Cardiac fibroblast (primary cell): ENCODE measurements at places on chromosomes 7 and 10.

DNA sequence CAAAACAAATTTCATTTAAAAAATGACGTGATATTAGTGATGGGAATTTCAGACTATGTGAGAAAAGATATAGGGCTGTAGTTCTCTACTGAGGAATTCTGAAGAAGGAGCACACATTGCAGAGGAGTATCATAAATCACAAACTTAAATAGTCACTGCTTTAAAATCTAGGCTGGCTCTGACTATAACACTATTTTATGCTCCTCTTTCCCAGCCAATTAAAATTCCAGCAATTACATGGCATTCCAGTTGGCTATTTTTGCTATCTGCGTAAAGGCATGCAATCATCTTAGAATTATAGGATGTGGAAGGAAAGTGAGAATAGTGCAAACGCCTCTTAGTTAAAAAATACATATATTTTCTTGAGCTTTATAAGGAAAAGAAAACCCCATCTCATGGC, 123.1 kb downstream of the GNAI1 start:
- no peak for DNase-seq

DNA sequence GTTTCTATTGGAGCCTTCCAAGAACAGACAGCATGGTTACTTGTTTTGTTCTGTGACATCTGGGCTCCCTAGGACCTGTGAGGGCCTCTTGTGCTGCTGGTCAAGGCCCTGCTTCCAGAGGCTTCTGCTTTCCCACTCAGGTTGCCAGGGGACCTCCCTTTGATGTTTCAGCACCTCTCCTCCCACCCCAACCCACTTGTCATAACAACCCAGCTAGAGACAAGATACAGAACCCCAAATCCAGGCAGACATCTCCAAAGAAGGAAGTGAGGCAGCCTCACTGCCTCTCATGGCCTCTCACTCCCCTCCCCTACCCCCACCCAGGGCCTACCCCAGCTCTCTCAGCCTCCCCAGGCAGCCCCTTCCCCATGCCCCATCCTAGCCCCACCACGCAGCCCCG, 11.3 kb downstream of the NFKB2 start:
- no peak for DNase-seq

DNA sequence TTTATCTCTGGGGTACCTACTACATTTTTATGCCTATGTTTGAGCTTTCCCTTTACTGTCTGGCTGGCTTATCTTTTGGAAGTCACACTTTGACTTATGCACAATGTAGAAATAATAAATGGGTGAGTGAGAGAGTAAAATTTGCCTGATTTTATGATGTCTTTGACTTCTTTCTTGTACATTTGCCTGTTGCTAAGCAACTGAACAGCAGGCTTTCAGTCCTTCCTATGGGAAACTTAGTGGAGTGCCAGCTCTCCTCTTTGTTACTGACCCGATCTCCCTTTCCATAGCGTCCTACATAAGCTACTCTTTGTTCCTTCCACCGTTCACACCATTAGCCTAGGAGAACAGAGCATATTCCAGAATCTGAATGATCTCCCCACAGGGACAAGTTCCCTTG, 4.2 kb downstream of the TAS2R60 start:
- no peak for DNase-seq

- DNase-seq: peak; percentile 8
These were observed 86.9 kb upstream of the GATAD1 start for GRCh38 chr7:92360387-92360786.

GRCh38 chr7:109336531-109336930, 766.9 kb downstream of the DNAJB9 start:
- DNase-seq: no peak

DNA sequence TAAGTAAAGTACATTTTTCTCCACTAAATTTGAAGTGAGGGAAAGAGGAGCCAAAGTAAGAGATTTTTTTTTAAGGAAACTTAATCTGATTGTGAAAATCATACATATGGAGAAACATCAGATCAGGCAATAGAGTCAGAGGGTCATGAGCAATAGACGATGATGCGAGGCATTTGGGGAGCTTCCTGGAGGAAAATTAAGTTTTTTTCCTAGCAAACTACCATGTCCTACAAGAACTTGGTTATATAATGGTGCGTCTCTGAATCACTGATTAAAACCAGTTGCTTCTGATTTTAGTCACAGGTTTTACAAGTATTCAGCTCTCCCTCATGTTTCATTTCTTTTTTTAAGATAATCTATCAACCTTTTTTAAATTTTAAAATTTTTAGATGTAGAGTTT, 52.1 kb upstream of the MTURN start:
- no peak for DNase-seq

DNA sequence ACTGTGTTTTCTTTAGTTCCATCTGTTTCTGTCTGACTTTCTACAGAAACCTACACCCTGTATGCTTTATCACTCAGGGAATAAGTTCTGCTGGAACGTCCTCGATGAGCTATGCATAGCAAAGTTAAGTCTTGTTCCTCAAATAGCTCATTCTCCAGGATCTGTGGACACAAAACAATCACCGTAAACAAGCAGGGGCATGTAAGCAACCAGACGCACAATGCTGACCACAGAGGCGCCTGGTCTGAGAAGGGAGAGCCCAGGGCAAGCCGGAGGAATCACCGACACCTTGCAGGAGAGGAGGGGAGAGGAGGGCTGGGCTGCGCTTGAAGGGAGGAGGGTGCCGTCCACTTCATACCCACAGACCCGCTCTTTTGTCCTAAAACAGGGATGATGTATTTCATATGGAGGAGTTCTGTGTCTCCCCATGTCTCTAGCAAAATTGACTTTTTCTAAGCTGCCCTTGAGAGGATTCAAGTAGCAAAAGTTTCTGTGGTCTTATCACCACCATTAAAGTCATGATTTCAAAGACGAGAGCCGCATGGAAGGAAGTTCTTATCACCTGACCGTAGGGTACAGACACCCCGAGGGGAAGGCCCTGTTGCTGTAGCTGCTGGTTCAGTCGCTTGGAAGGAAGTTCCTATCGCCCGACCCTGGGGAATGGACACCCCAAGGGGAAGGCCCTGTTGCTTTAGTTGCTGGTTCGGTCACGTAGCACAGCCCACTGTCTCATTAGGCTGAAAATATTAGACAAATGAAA, 14.3 kb downstream of the CALML3 start:
- no peak for DNase-seq

GRCh38 chr10:35203745-35204144, 77.1 kb downstream of the CREM start:
- no peak for DNase-seq

- DNase-seq: no peak
These were observed 12.2 kb upstream of the C10orf105 start for GRCh38 chr10:71731791-71732190.

- no peak for DNase-seq
These were observed 306.8 kb downstream of the WDR11 start for GRCh38 chr10:121157998-121158397.

DNA sequence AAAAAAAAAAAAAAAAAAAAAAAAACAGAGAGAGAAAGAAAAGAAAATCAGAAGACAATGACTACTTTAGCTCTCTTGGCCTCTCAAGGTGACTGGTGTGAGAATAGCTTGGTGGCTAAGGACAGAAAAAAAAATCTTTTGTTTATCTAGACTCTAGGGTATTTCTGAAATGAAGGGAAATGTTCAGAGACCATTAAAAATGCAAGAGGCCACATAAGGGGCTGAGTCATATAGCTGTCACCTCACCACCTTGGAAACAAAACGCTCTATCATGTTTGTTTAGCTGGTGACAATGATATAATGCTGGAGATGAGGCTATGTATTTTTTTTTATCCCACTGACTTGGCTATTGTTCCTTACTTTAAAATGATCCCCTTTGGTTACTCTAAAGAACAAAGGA, 287.0 kb upstream of the CDC14C start:
- DNase-seq: no peak

GRCh38 chr7:83468251-83468739, 180.6 kb downstream of the SEMA3E start:
- DNase-seq: peak; percentile 97

- peak; percentile 11 for DNase-seq
These were observed 64.7 kb upstream of the LRGUK start for GRCh38 chr7:134062460-134062859.

DNA sequence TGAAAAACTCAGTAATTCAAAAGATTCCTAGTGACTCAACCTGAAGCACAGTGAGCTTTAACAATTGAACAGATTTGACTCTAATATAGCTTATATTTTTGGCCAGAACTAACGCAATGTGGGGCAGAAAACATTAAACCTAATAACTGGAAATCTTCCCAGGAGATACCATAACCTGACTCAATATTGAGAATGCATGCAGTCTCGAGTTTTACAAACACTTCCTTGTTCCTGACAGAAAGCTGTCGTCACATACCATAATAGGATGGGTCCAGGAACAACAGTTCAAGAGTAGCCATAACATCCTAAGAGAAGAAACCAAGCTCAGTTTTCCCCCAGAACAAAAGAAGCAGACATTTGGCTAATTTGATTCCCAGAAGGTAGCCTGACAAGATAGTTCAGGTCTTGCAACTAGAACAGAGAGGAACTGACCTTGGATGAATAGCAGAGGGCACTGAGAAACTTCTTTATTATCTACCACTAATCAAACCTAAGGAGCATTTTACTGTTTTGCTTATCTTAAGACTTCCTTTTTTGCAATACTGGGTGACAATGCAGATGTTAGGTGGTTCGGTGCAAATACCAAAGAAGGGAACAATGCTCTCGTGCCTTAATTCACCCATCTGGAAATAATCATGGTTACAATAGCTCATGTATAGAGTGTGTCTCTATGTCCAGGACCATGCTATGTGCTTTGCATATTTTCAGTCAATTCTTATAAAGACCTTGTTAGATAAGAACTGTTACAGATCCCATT, 38.6 kb upstream of the ACSL5 start:
- DNase-seq: peak; percentile 64

DNA sequence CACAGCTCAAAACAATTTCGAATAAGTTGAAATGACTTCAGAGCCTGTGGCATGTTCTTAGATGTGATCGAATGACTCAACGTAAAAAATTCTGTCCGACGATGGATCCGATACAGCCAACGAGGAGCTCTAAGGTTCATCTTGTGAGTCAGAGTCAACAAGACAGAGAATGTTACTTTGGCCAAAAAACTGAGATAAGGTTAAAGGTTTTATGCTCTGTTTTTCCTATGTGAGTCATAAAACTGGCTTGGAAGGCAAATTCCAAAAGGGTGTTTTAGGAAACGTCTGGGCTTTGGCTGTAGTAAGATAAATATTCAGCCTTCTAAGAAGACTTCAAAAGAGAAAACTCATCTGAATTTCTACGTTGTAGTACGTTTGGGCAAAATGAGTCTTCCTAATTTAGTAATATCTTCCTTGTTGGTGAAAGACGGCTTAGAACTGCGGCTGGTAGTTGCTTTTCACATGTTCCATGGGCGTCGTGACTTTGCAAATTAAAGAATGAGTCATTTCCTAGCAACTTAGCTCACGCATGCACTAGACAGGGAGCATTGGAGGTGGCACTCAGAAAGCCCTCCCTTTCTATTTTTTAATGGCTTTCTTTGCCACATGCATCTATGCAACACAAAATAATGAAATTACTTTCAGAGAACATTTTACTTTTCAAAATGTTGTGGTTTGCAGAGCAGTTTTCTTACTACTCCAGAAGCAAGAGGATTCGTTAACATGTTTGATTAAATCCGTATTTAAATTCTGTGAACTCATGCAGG, 28.2 kb downstream of the PFKP start:
- peak; percentile 100 for DNase-seq

DNA sequence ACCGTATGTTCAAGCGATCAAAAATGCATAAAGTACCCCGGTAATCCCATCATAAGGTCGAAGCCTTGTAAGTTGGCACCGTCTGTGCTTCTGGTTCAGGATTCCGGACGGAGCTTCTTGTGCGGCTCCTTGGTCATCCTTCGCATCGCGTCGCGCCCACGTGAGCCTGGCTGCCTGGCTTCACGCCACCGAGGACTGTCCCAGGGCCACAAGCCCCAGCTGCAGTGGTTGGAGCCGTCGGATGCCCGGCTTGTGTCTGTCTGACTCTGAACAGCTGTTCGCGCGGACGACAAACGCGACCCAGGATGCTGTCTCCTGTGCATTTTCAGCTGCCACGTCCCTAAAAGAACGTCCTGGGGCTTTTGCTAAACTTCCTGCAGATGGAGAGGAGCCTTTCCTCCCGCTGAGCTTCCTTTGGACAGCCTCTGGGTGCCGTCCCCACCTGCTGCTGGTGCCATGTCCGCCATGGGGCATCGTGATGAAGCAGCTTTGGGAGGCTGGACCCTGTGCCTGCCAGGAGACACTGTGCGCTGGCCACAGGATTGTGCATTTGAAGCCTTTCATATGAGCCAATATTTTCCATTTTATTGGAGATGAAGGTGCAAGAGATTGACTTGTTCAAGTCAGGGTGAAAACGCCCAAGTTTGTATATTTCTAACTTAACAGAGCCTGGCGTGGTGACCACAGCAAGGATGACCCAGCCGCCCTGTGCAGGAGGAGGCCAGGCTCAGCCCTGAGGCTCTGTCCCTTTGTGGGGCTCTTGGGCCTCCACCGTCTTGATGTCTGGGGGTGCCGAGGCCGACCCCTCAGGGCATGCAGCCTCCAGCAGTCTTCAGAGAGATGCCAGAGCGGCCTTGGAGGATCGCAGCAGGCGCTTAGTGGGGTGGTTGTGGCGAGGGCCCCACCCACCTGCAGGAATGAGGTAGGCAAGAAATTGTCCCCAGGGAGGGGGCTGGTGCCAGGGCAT, 6.7 kb upstream of the JAKMIP3 start:
- no peak for DNase-seq

DNA sequence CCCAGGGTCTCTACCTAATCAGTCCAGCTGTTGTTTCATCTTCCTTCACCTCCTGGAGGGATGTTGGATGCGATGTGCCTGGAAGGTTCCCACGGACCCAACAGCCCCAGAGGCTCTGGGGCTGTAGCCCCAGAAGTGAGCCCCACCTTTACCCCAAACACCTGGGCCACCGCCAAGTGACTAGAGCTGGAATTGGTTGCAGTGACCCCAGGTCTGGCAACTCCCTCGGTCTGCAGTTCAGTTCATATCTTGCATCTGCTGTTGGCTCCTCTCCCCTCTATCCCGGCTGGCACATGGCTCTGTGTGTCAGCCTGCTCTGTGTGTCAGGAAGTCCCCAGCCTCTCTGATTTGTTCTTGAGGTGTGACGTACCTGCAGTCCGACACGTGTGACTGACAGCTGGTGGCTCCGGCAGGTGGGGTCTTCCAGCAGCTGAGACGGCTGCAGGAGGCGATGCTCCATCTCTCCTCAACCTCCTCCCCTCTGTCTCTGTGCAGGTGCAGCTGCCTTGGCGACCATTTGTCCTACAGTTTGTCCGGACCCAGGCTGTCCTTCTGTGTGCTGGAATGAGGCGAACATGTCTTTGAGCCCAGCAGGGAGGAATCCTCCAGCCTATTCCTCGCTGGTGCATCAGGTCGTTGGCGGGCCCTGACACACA, 38.6 kb downstream of the ELFN1 start:
- no peak for DNase-seq

DNA sequence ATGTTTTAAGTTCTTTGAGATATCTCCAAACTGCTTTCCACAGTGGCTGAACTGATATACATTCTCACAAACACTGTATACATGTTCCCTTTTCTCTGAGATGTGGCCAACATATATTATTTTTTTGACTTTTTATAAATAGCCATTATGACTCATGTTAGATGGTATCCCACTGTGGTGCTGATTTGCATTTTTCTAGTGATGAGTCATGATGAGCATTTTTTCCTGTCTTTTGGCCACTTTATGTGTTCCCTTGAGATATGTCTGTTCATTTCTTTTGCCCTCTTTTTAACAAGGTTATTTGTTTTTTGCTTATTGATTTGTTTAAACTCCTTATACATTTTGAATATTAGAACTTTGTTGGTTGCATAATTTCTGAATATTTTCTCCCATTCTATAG, 1055.1 kb downstream of the NXPH1 start:
- peak; percentile 48 for DNase-seq

GRCh38 chr7:120944826-120945562, 5.6 kb upstream of the ING3 start:
- no peak for DNase-seq

GRCh38 chr10:33772370-33773252, 438.1 kb upstream of the NRP1 start:
- no peak for DNase-seq
